ENCODE measurements at places on chromosomes 4 and X.
A peak's percentile ranks its signal among the peaks of the same experiment; 100 is the strongest.

DNA sequence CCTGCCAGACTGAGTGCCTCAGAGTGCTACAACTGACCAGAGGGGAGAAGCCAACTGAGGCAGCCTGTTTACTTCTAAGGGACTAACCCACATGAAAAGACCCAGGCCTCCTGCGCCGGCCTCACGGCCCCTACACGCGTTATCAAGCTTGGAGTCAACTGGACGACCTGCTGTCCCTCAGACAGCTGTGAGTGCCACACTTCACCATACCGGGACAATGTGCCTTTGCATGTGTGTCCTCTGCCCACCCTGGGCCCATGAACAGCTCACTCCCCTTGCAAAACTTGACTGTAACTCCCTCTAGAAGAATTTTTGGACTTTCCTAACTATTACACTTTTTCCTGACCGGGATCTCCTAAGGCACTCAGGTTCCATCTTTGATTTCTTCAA, 1.8 kb downstream of the NOP14 start:
- no peak for DNase-seq

DNA sequence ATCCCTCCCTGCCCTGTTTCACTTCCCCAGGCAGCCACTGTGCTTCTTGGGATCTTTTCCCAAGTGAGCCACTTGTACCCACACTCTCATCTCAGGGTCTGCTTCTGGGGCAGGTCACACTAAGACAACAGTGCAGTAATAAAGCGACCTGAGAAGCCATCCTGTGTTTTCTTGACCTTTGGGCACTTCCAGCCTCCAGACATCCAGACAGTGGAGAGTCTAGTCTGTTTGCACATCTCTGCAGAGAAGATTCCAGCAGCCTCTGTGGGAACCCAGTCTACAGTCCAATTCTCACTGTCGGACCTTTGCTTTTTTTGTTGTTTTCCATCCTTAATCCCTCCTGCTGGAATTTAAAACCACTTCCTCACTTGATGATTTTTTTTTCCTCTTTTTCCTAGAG, 50.3 kb upstream of the ATP6AP2 start:
- no peak for DNase-seq

- DNase-seq = no peak
Observed at GRCh38 chr4:98203332-98204235, 57.6 kb upstream of the RAP1GDS1 start.

DNA sequence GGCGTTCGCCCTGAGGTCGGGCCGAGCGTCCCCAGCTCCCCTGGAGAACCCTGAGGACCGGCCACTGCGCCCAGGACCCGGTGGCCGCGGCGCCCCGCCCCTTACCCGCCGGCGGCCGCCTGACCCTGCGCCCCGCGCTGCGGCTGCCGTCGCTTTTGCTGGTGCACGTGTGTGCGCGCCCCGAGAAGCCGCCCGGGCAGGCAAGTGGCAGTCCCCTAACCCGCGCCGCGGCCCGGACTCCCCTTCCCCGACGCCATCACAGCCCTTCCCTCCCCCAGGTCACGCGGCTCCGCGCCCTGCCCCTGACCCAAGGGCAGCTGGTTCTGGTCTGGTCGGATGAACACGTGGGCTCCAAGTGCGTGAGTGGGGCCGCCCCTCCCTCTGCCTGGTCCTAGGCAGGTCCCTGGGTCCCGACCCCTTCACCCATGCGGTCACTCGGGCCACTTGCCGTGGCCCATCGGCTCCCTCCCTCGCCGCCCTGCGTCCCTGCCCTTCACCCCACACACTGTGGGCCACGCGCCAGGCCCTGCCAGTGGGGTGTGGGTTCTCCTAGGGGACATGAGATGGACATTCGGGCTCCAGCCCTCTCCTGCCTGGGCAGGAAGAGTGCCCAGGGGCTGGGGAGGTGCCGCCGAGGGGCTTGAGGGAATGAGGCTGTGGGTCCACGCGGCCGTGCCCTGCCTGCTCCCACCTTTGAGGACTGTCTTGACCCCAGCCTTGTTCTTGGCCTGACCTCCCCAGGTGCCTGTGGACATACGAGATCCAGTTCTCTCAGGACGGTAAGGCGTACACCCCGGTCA, 8.0 kb upstream of the FGFRL1 start:
- DNase-seq = no peak

- no peak for DNase-seq
Observed at GRCh38 chr4:1758306-1759121, 34.6 kb upstream of the FGFR3 start.

GRCh38 chr4:78938868-78939666, at the start of gene PAQR3:
Gene PAQR3, minus strand, starts transcription at chr4:78939438. Its CDS starts 214 bp downstream, at chr4:78939224.
- peak; percentile 64 for DNase-seq

- DNase-seq = no peak
Observed at GRCh38 chr4:41451961-41452360, 86.0 kb upstream of the LIMCH1 start.

GRCh38 chr4:38590046-38590445, 74.0 kb upstream of the KLF3 start:
- no peak for DNase-seq

DNA sequence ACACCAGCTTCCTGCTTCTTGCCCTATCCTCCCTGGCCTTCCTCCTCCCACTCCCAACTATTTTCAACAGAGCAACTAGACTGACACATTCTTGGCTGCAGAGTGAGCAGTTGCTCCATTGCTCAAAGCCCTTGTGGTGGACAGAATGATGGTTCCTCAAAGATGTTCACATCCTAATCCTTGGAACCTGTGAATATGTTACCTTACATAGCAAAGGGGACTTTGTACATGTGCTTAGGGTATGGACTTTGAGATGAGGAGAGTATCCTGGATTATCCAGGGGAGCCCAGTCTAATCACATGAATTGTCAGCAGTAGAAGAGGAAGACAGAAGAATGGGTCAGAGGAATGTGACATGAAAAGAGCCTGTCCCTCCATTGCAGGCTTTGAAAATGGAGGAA, 24.9 kb upstream of the HOPX start:
- DNase-seq = no peak

GRCh38 chr4:64130907-64131306, 278.3 kb downstream of the TECRL start:
- no peak for DNase-seq

- no peak for DNase-seq
Observed at GRCh38 chr4:3112609-3113469, 38.4 kb downstream of the HTT start.

DNA sequence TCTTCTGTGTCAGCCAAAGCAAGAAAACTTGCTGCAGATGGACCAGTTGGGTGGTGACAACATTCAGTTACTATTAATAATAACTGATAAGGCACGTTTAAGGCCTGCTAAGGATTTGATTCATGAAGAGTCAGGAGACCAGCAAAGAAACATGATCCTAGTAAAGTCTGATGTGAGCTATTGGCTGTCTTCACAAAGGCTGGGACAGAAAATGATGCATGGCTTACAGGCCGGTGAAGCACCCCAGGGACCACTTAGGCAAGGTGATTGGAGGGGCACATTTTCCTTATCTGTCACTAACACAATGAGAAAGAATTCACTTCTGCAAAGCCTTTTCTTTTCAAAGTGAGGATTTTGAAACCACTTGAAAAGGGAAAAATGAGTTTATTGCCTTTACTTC, 65.4 kb upstream of the TRPC3 start:
- DNase-seq = no peak

DNA sequence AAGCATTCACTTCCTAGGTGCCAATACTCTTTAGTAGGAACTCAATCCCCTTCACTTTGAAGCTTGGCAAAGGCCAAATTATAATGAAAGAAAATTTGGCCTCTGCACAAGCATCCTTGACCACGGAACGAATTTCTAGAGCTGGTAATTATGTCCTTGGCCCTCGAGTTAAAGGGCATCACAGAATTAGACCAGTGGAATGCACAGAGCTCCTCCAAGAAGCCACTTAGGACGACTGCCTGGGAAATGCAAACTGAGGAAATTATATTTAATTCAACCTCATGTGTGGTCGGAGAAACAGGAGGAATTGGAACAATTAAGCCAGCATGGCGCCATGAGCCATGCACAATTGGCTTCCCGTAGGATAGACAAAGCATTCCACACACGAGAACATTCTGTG, 59.3 kb downstream of the NLGN4X start:
- DNase-seq = no peak

DNA sequence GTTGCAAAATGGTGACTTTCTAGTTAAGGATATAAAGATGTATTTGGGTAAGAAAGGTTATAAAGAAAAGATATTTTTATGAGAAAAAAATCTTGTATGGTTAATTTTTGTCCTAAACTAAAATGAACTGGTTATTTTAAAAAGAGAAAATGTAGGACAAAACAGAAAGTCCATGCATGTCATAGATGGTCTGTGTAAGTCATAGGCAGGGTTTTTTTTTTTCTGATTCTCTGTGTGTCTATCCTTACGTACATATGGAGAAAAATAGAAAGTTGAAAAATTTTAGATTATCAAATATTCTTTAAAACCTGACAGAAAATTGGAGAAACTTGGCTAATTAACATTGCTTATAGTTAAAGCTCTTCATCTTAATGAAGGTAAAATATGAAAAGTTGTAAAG, 493.4 kb downstream of the IQCM start:
- no peak for DNase-seq

- no peak for DNase-seq
Observed at GRCh38 chr4:129337228-129337620, 241.3 kb downstream of the C4orf33 start.

DNA sequence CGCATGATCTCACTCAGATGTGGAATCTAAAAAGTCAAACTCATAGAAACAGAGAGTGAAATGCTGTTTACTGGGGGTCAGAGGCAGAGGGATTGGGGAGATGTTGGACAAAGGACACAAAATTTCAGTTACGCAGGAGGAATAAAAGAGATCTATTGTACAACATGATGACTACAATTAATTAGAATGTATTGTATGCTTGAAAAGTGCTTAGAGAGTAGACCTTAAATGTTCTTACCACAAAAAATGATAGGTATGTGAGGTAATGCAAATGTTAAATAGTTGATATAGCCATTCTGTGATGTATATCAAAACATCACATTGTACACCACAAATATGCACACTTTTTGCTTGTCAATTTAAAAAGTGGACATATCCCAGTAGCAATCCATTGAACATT, 36.1 kb upstream of the PHKA2 start:
- DNase-seq = no peak

DNA sequence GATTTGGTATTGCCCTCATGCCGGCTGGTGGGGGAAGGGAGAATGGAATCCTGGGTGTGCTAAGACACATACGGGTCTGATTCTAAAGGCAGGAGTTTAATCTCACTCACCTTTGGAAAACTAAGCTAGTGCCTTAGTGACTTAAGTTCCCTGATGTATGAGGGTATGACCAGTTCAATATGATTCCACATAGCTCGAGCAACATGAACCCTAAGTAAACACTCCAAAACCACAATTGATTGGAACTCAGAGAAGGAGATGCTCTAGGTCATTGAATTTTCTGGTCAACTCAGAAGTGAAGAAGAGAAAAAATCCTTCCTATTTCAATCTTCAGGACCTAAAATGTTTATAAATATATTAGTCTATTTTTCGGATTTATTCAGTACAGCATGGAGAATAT, 420.1 kb upstream of the INTU start:
- no peak for DNase-seq

- DNase-seq = peak; percentile 48
Observed at GRCh38 chr4:1910643-1911042, 39.5 kb downstream of the NSD2 start.

- no peak for DNase-seq
Observed at GRCh38 chr4:65538571-65538970, 131.7 kb downstream of the EPHA5 start.

GRCh38 chr4:5284517-5284916, 233.2 kb downstream of the STK32B start:
- DNase-seq = no peak

- DNase-seq = no peak
Observed at GRCh38 chr4:1985294-1985693, 23.5 kb downstream of the NELFA start.

DNA sequence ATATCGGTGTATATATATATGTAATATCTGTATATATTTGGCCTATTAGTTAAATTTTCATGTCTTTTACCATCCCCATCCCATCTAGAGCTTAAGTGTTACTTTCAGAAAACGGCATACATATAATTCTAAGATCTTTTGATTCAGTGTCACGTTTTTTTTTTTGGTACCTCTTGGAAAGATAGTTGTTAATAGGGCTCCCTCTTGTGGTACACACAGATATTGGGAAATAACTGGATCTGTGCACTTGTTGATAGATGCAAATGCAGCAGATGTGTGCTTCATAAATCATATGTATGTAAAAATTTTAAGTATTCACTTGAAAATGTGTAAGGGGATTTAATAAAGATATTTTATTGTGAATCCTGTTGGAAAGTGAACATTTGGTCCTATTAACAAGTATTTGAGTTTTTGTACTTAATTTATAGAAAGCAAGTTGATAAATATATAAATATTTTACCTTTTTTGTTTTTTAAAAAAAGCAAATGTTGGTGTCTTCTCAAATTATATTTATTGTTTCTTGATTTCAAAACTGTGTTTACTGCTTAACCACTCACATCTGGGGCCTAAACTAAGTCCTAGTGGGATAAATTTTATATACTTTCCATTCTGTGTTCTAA, 74.7 kb downstream of the PAQR3 start:
- DNase-seq = peak; percentile 50

- DNase-seq = peak; percentile 45
Observed at GRCh38 chr4:180057891-180058671, 2185.1 kb upstream of the TENM3 start.

GRCh38 chr4:115664285-115664684, 550.9 kb upstream of the NDST4 start:
- no peak for DNase-seq

GRCh38 chr4:81470456-81471297, 1.0 kb downstream of the RASGEF1B start:
- peak; percentile 41 for DNase-seq

DNA sequence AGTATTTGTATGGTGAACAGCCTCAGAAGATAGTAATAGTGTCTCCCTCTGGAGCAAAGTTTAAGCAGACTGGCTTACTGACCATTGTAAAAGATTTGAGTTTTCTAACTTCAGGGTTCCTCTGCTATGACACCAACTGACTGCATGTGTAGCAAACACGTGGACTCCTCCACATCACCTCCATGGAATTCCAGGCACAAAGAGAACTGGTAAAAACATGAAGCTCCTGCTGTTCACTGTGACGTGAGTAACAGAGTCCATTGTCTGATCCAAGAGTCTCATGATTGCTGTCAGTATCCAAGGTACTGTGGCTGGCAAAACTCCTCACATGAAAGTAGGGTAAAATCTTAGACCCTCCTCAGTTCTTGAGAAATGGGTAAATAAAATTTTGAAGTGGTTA, 107.6 kb upstream of the FAM9B start:
- no peak for DNase-seq

- DNase-seq = no peak
Observed at GRCh38 chr4:27791640-27792039, 931.0 kb downstream of the STIM2 start.

DNA sequence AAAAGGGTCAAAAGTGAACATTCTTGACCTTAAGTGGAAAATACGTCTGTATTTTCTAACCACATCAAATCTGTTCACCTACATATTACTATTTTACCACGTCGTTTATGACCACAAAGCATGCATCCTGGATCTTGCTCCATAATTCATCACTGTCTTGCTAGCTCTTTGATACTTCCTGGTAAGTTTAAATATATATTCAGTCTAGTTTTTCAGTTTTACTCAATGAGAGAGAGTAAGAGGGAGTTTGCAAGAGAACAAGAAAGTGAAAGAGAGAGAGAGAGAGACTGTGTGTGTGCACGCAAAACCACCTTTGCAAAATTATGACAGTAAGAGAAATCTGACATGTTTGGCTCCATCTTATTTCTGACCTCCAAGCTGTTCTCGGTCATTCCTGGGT, 173.7 kb upstream of the GALNTL6 start:
- no peak for DNase-seq

All from NCI-H2081 (cell line).